ENCODE measurements at places on chromosomes 3 and 15. TPM values are rescaled to one million over a fixed set of nuclear protein-coding genes. Genes with fewer than 3 reads are reported as not detected.

- H3K4me3 ChIP-seq, result no peak overlapping the region
- no peaks in the 10 kb centered on the region for H3K27me3 ChIP-seq
- DNase-seq, result no peak
- no peaks in the 10 kb centered on the region for H3K4me1 ChIP-seq
- no peak overlapping the region for H3K27ac ChIP-seq
Measured at GRCh38 chr3:29924783-29925561, 644.1 kb downstream of the RBMS3 start.

Gene IL5RA
- total RNA-seq, result not detected

- H3K27ac ChIP-seq, result no peak overlapping the region
- H3K4me1 ChIP-seq, result no peaks in the 10 kb centered on the region
- H3K4me3 ChIP-seq, result no peak overlapping the region
Measured at GRCh38 chr3:69445024-69445423, 59.1 kb upstream of the FRMD4B start.

DNA sequence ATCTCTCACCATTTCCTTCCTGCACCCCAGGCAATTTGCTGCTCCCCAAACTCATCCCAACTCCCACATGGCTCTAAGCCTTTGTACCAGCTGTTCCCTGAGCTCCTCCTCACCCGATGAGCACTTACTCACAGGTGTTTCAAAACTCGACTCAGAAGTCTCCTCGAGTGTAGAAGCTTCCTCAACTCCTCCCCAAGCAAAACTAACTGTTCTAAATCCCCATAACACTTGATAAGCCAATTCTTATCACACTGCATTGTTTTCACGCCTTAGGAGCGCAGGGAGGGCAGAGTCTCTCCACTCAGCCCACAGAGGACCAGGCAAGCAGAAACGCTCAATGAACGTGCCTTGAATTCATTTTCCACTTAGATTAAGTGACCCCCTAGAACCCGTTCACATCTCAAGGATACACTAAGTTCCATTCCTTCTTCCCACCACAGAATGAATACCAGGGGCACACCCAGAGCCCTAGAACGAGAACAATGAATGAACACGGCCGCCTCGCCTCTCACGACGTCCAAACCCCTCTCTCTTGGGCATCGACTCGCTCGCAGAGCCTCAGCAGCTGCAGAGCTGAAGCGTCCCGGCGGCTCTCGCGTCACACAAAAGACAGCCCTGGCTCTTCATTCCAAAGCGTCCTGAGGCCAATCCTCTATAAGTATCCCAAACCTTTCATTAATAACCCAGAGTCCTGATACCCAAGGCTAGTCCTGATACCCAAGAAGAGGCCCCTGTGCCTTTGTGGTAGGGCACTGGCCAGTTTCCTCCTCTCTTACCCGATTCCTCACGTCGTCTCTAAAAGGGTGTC, 1.1 kb downstream of the RAF1 start:
- peak overlapping the region; percentile 98 for H3K27ac ChIP-seq
- H3K36me3 ChIP-seq, result no peaks in the 10 kb centered on the region
- no peak for DNase-seq

Gene IQGAP1
- total RNA-seq, result 133 TPM

Gene STAB1
- total RNA-seq, result 1.9 TPM

GRCh38 chr15:57609805-57610529, 18.3 kb downstream of the MYZAP start:
- H3K27ac ChIP-seq, result no peak overlapping the region
- H3K36me3 ChIP-seq, result no peaks in the 10 kb centered on the region
- DNase-seq, result no peak
- no peak overlapping the region for H3K4me3 ChIP-seq
- H3K27me3 ChIP-seq, result no peaks in the 10 kb centered on the region

- H3K4me1 ChIP-seq, result no peaks in the 10 kb centered on the region
- DNase-seq, result no peak
- no peaks in the 10 kb centered on the region for H3K27me3 ChIP-seq
- no peak overlapping the region for H3K27ac ChIP-seq
- H3K36me3 ChIP-seq, result no peaks in the 10 kb centered on the region
Measured at GRCh38 chr3:84039099-84039498, 919.7 kb upstream of the CADM2 start.

DNA sequence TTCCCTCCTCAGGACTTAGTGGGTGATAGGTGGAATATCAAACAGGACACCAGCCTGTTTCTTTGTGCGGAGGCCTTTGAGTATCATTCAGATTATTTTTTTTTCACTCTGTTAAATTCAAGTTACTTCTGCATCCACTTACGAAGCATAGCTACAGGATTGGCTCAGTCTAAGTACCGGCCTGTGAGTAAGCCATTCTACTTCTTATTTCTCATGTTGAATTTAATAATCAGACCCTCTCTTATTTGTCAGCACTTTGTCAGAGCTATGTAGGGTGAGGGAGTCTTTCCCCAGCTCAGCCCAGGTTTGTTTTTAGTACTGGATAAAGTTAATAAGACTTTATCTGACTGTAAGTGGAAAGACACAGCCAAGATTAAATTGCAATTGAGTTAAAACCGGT, 54.7 kb downstream of the ITPR1 start:
- no peak for DNase-seq
- no peaks in the 10 kb centered on the region for H3K36me3 ChIP-seq
- no peak overlapping the region for H3K4me3 ChIP-seq
- no peak overlapping the region for H3K27ac ChIP-seq

DNA sequence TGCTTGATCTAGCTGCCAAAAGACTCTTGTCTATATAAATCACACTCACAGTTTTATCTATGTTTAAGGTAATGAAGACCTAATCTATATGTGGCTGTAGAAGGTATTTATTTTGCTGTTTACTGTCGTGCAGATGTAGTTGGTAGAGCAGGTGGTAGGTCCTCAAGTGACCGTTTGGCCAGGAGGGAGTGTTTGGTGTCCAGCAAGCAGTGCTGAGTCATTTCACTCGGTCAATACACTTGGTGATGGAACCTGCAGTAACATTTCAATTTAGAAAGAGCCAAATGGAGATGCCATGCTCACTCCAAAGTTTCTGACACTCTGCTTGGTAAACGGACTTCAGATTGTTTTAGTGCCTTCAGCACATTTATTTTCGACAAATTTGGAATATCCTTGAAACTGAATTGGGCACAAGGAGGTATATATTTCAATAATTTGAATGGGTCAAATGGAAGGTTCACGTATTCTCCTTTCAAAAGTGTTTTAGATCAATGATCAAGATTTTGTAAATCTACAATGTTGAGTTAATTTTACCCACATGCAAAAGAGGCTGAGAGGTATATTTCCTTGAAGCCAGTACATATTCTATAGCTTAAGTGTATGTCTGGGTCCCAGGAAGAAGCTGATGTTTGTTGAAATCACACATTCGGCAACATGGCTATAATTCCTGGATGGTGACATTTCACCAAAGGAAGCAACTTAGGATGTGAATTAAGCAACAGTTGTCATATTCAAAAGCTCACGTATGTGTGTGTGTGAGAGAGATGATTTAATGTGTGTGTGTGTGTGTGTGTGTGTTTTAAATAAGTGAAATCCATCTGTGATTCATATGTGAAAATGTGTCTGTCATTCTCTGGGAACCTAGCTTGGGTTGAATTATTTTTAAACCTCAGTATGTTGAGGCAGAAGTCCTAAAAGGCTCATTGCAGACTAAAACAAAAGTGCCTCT, 7.7 kb upstream of the CX3CR1 start:
- H3K36me3 ChIP-seq, result no peaks in the 10 kb centered on the region
- no peak overlapping the region for H3K4me3 ChIP-seq

- no peak overlapping the region for H3K4me3 ChIP-seq
- H3K36me3 ChIP-seq, result no peaks in the 10 kb centered on the region
- no peak for DNase-seq
- no peaks in the 10 kb centered on the region for H3K4me1 ChIP-seq
Measured at GRCh38 chr15:86935841-86936240, 856.2 kb downstream of the AGBL1 start.

- H3K36me3 ChIP-seq, result no peaks in the 10 kb centered on the region
- H3K4me1 ChIP-seq, result no peaks in the 10 kb centered on the region
- peak overlapping the region; percentile 70 for H3K4me3 ChIP-seq
- no peaks in the 10 kb centered on the region for H3K27me3 ChIP-seq
- no peak for DNase-seq
Measured at GRCh38 chr3:185283374-185283935, 29.6 kb upstream of the EHHADH start.

Gene CADM2
- 20.2 TPM for total RNA-seq

GRCh38 chr3:41274944-41275668, 75.8 kb downstream of the CTNNB1 start:
- H3K27me3 ChIP-seq, result no peaks in the 10 kb centered on the region
- no peak for DNase-seq
- H3K4me3 ChIP-seq, result no peak overlapping the region
- no peak overlapping the region for H3K27ac ChIP-seq
- no peaks in the 10 kb centered on the region for H3K4me1 ChIP-seq

Data from H1 (cell line).